ENCODE measurements at places on chromosomes 1 and 21.

- peaks cover 64% of the 10 kb centered on the region for H3K27me3 ChIP-seq
- no peak overlapping the region for H3K27ac ChIP-seq
- no peaks in the 10 kb centered on the region for H3K4me1 ChIP-seq
- no peaks in the 10 kb centered on the region for H3K36me3 ChIP-seq
These were observed 11.9 kb downstream of the KCNJ10 start for GRCh38 chr1:160058087-160058486.

- peaks cover 38% of the 10 kb centered on the region for H3K4me1 ChIP-seq
- no peaks in the 10 kb centered on the region for H3K27me3 ChIP-seq
- DNase-seq, result no peak
- no peak overlapping the region for H3K27ac ChIP-seq
- no peaks in the 10 kb centered on the region for H3K36me3 ChIP-seq
- H3K4me3 ChIP-seq, result no peak overlapping the region
These were observed 141.8 kb downstream of the AKT3 start for GRCh38 chr1:243708210-243708609.

DNA sequence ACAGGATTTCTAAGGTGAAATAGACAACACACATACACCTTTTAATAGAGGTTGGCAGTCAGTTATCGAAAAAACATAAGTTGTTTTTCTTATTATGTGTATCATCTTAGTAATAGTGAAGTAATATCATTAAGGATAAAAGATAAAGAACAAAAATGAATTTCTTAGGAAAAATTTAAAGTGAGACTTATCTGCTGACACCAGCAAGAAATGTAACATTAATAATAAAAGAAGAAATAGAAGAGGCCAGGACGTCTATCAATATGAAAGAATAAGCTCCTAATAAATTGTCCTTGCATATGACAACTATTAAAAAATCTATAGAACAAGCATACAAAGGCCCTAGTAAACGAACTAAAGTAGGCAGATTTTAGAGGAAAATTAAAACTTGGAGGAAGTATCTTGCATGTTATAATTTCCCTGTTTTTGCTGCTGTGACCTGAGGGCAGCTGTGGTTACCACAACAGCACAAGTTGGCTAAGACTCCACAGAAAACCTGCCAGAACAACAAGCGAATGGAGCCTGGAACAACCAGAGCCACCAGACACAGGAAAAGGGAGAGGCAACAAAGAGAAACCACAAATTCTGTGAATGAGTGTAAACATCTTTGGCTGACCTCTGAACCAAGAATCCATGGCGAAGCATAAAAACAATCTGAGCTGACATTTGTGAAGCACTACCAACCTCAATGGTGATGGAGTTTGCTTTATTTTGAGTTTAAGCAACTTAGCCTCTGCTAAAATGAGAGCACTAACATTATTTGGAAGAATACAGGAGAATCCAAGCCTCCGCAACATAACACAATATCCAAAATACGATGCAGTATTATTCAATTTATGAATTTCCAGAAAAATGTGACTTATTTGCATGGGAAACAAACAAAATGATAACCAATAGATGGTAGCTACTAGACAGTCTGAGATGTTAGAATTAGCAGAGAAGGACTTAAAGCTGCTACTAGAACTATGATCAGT lies 207.5 kb downstream of the KCNT2 start:
- peaks cover 27% of the 10 kb centered on the region for H3K4me1 ChIP-seq
- peak; percentile 77 for DNase-seq
- H3K27me3 ChIP-seq, result no peaks in the 10 kb centered on the region
- no peaks in the 10 kb centered on the region for H3K36me3 ChIP-seq

DNA sequence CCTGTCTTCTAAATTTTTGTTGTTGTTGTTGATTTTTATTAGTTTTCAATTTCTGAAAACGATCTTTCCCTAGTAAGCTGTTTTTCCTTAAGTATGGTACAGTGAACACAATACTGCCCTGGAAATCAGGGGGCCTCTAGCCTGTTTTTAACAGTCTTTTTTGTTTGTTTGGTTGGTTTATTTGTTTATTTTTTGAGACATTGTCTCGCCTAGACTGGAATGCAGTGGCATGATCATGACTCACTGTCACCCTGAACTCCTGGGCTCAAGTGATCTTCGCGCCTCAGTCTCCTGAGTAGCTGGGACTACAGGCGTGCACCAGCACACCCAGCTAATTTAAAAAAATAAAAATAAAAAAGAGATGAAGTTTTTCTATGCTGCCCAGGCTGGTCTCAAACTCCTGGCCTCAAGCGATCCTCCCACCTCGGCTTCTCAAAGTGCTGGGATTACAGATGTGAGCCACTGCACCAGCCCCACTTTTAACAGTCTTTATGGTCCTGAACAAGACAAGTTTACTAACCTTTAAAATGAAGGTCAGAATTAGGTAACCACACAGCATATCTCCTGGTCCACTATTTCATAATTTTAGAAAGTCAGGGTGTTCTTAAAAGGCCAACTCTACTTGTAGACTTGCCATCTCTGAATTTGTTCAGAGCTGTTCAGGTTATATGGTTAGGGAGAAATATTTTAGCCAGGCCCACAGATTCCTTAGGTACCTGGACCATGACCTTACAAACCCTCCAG lies 35.4 kb downstream of the TBCE start:
- H3K4me3 ChIP-seq, result no peak overlapping the region
- no peak for DNase-seq
- H3K36me3 ChIP-seq, result peaks cover 5% of the 10 kb centered on the region
- peaks cover 43% of the 10 kb centered on the region for H3K4me1 ChIP-seq

DNA sequence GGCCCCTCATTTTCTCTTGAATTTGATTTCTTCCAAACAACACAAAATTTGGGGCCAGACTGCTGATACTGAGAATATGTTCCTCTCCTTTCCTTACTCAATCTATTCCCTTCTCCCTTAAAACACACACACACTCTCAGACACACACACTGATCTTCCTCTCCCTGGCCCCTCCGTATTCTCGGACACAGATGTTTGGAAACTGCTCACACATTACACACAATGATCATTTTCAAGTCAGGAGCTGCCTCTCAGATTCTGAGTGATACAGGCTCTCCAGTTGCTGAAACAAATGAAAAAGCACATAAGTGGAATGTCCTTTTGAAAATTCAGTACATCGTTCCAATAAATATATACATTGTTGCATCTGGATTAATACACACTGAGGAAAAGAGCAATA lies 161.3 kb downstream of the CLEC20A start:
- H3K27me3 ChIP-seq, result no peaks in the 10 kb centered on the region
- peaks cover 37% of the 10 kb centered on the region for H3K4me1 ChIP-seq
- no peak for DNase-seq

- no peaks in the 10 kb centered on the region for H3K36me3 ChIP-seq
- H3K4me3 ChIP-seq, result no peak overlapping the region
- DNase-seq, result no peak
- H3K4me1 ChIP-seq, result no peaks in the 10 kb centered on the region
These were observed 395.4 kb downstream of the MATN1 start for GRCh38 chr1:30328100-30328370.

- DNase-seq, result peak; percentile 66
- no peaks in the 10 kb centered on the region for H3K27me3 ChIP-seq
- H3K4me3 ChIP-seq, result no peak overlapping the region
- H3K4me1 ChIP-seq, result peaks cover 78% of the 10 kb centered on the region
- peaks cover 10% of the 10 kb centered on the region for H3K36me3 ChIP-seq
These were observed 47.7 kb downstream of the OSBPL9 start for GRCh38 chr1:51664421-51665240.

GRCh38 chr1:34984793-34985608 lies at the start of gene TMEM35B:
TMEM35B (minus strand) TSS chr1:34985347; CDS start chr1:34985305, 42 bp downstream.
- no peaks in the 10 kb centered on the region for H3K27me3 ChIP-seq
- peaks cover 5% of the 10 kb centered on the region for H3K36me3 ChIP-seq
- peak within 1 kb of the TSS; percentile 98 for H3K4me3 ChIP-seq
- DNase-seq, result peak; percentile 39

All from HFFc6 (cell line).